ENCODE measurements at places on chromosomes 1 and 21.

DNA sequence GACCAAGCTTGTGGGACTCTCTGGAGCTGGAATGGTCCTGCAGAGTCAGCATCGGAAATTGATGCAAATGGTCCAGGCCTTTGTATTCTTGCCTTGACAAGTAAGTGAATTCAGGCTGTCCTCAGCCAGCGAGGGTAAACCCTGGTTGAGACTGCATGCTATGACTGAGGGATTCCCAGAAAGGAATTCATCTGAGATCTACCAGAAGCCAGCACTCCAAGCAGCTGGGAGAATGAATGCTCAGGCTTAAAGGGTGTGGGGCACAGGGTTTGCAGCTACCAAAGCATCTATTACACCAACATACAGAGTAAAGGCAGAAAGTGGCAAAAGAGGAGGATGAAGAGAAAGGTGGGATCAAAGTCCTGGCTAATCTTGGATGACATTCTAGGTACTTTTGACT is 257.0 kb upstream of the LYPLAL1 start:
- no peak for DNase-seq

- DNase-seq = no peak
Observed at GRCh38 chr1:17874710-17875109, 119.6 kb downstream of the ACTL8 start.

DNA sequence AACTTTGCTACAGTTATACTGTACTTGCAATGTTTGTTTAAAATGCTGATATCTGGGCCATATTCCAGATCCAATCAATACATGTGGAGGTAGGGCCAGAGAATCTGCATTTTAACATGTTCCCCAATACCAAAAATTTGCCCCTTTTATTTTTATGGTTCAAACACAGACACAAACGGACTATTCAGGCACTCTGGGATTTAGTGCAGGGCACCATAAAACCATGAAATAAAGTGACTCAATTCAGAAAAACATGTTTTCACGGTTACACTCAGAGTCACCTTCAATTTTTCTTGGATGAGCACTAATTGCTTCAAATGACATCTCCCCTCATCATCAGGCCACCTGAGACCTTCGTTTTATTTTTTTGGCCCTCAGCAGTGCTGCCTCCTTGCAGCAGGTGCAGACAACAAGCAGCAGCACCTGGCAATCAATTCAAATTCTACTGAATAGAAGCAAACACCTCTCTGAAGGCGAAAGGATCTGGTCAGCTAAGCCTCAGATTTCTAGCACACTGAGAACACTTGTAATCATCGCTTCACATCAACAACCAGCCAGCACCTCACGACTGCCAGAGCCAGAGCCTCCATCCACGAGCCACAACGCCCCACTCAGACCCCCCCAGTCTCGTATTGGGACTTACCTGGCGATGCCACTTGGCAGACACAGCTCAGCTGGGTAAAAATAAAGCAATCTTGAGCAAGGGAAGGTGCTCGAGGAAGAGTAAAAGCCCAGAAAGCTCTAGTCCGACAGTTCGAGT is 1.1 kb downstream of the ERO1B start:
- no peak for DNase-seq

DNA sequence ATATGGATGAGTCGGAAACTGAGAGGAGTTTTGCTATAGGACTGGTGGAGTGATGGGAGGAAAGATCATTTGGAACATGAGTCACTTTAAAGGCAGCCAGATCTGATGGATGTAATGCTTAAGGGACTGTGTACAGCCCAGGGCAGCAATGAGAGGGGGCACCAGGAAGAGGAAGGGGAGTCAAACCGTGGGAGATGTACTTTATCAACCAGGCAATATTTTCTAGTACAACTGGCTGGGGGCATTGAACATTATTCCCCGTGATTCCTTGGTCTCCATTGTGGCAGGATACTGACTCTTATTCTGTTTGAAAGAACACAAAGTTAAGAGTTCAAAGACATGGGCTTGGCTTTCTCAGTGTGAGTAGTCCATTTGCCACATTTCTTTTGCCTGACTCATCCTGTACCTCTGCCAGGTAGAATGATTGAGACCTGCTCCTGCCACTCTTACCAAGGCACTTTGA is 268.2 kb upstream of the NR5A2 start:
- no peak for DNase-seq

DNA sequence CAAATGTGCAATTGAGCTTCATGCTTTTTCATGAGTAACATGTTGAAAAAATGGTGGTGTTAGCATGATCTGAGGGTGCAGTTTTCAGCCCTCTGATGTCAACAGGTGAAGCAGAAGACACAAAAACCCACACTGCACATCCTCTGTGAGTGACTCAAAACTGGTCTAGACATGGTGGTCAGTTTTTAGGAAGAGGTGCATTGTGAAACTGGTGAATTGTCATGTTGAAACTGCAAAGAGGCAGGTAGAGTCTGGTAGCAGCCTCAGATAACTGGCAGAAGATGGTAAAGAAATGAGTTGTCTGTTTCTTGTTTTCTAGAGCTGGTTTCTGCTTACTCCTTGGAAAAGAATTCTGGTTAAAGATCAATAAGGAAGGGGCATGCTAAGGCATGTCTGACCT is 97.3 kb upstream of the HMCN1 start:
- no peak for DNase-seq

- peak; percentile 47 for DNase-seq
Observed at GRCh38 chr21:42818328-42818749, 61.0 kb downstream of the WDR4 start.

DNA sequence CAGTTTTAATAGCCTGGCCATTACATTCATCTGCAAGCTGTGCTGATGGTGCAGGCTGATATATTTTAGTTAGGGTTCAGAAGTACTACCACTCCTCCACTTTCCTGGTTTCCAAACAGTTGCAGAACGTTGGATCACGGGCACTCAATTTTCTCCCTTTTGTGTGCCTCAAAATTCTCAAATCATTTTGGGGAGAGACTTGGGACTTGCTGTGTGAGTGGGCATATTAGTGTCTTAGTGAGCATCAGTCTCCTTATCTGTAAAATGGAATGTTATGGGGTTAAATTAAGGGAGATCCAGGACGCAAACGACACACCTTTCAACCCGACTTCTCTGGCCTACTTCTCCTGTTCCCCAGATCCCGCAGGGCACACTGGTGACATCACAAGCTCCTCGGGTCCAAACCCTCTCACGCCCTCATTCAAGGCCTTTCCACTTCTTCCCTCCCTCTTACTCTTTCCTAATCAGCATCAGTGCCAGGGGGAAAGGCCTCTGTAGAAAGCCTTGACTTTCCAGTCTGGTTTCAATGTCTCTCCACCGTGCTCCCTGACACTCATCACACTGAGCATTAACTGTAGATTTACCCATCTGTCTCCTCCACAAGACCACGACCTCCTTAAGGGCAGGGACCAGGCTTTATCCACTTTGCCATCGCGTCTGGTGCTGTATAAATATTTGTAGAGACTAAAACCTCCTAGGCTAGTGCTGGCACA is 1.2 kb downstream of the PIGP start:
- no peak for DNase-seq

GRCh38 chr21:27505516-27505915 is 538.6 kb upstream of the ADAMTS5 start:
- DNase-seq = no peak

DNA sequence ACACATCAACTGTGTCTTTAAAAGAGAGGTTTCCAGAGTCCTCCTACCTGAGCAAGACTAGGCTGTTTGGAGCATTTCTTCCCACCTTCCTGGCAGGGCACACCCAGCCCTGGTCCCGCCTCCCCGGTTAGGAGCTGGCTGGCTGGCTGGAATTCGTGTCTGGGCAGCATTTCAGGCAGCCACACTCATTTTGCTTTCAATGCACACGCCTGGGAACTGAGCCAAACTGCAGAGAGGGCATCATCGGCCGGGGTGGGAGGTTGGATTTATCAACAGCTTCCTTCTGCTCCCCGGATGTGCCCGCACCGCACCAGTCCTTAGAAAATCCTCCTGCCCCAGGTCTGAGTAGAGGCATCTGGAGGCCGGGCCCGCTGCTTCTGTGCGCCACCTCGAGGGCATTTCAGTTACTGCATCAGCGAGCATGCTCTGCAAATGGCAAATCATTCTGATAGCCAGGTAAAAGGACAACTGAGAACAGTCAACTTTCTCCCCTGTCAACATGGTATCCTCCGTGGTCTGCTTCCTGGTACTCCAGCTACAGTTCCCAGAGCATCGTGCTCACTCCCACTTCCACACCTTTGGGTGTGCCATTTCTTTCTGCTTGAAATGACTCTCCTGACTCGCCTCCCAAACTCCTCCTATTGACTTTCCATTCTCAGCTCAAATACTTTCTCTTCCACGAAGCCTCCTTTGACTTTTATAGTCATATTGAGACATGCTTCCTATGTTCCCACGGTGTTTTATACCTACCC is 20.6 kb downstream of the TCEA3 start:
- DNase-seq = peak; percentile 76

- no peak for DNase-seq
Observed at GRCh38 chr1:212853658-212854057, 4.4 kb upstream of the FLVCR1 start.

DNA sequence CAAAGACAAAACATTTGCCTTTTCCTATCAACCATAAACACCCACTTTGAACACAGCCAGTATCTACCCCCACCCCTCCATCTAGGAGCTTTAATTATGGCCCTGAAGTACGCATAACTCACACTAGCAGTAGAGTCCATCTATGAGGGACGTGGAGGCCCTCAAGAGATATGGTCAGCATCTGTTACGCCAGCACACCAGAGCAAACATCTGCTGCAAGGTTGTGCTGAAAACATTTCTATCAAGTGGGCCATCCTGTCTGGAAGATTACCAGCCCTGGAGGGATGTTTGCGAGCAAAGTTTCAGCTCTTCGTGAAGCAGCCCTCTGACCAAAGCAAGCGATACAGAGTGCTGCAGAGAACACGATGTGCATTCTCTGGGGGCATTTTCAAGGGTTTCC is 74.6 kb downstream of the SLC45A1 start:
- DNase-seq = no peak

GRCh38 chr1:7331926-7332535 is 439.1 kb upstream of the VAMP3 start:
- no peak for DNase-seq

DNA sequence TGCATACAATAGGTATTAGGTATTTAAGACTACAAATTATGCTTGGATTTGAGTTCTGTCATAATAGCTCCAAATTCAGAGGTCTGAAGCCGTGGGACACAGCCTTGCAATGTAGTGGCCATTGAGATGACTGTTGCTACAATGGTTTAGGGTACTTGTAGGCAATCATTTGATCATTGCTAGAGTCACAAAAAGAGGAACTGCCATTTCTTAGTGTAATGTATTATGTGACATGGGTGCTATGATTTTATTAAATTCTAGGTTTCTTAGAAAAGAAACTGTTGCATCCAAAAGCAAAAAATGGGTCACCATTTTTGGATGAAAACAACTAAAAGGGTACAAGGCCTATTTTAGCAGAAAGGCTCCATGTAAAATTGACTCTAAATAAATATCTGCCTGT is 129.9 kb upstream of the ZNF644 start:
- DNase-seq = no peak

DNA sequence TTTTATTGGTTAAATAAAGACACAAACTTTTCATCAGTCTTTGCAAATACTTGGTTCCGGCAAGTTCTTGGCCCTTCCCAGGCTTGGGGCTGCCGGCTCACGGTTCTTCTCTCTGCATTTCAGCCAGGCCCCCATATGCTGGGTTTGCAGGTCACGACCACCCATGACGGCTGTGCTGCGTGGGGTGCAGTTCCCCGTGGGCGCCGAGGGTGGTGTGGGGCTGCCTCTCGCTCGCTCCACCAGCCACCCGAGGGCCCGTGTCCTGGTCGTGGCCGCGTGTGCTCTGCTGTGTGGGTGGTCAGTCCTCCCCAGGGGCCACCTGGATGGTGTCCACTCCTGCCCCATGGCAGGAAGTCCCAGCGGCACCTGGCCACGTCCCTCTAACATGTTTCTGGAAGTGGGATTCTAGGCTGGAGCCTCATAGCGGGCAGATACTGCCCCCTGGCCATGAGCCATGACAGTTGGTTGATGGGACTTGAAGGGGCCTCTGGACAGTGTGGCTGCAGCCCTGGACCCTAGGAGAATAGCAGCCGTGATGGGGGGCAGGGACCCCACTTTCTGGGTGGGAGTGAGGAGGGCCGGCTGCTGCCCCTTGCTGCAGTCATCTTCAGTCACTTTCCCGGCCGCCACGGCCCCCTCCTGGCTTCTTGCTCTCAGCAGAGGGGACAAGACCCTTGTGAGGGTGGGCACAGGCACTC is 46.3 kb downstream of the SKI start:
- DNase-seq = no peak

DNA sequence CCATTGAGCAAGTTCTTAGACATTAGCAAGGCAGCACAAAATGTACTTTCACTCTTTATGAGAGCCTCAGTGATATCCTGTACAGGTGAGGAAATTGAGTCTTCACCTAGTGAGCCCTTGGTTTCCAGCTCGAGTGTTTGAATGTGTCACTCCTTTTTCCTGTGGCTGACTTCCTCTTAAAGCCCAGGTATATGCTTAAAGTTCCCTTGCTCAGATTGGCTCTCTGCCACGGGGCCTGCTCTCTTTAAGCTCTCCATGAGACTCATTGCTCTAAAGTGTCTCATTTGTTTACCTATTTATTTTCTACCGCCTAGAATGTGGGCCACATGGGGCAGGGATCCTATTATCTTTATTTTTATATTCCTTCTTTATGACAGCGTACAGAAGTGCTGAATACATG is 324.9 kb downstream of the SIPA1L2 start:
- DNase-seq = no peak

GRCh38 chr1:179310291-179310690 is 16.7 kb downstream of the SOAT1 start:
- DNase-seq = no peak

DNA sequence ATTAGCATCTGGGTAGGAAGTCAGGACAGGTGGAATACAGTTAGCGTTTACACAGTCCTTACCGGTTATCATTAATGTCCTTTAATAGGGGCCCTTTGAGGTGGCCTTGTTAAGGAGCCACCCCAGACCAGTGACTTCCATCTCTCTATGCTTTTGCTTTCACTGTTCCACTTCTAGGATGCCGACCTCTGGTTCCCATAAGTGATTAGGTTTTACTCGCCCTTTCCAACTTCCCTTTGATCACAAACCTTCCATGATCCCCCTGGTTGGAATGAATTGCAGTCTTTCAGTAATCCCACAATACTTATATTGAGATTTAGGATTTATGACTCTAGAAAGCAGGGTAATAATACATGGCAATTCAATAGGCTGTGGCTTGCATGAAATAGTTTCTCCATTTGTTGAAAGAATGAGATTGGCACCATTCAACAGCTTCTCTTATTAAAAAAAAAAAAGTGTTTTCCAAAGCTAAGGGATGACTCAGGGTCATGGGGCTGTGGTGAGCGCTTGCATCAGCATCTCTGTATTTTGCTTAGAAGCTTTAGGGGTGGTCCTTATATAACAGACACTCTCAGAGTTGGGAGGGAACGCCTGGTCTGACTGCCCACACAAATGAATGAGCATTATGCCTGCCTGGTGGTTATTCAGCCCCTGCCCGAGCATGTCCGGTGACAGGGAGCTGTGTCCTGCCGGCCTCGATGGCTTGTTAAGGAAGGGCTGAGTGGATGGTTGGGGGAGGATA is 110.5 kb downstream of the CNIH3 start:
- no peak for DNase-seq

Data from activated T-helper 1 cell treated with anti-CD3 and anti-CD28 coated beads, Interleukin-2, amount 50 U/mL, for 16 hours (primary cell).